Cardiac atrium fibroblast (primary cell): ENCODE measurements at places on chromosomes 2 and 18. TPM values are rescaled to one million over a fixed set of nuclear protein-coding genes. Genes with fewer than 3 reads are reported as not detected.

Gene PECR
- 3.6 and 6.8 TPM in 2 replicates for total RNA-seq

Gene FAM110C
- total RNA-seq, result not detected in 2 replicates

Gene ANKRD29
- total RNA-seq, result 0.65 and 0.90 TPM in 2 replicates

Gene EMX1
- total RNA-seq, result not detected in 2 replicates
